ENCODE measurements at places on chromosomes 16 and 17.

DNA sequence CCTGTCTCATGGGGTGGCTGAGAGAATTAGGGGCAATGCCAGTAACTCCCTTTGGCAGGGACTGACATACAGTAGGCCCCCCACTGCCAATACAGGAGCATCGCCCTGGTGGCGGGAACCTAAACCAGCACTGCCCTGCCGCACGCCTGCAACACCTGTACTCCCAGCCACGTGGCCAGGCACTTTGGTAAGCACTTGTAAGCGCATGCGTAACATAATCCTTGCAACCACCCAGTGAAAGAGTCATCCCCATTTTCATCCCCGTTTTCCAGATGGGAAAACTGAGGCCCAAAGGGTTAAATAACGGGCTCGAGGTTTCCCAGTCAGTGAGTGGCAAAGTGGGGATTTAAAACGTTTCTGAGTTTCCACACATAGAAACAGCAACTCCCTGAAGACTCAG lies 17.5 kb downstream of the SCN4A start:
- no peak for DNase-seq

DNA sequence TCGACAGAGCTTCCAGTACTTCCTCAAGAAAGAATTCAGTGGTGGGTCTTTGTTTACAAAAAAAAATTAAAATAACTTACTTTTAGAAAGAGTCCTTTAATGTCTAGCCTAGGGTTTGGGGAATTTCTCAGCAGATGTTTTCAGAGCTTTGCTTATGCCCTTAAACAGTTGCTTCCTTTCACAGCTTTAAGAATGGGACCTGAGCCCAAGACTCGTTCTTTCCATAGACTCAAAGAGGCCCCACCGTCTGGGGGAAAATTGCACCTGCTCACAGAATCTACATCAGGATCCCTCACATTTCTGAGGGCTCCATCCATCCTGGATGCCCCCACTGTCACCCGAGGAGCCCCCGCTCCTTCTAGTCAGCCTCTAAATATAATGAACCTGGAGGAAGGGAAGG lies 60.0 kb downstream of the RGS9 start:
- no peak for DNase-seq

DNA sequence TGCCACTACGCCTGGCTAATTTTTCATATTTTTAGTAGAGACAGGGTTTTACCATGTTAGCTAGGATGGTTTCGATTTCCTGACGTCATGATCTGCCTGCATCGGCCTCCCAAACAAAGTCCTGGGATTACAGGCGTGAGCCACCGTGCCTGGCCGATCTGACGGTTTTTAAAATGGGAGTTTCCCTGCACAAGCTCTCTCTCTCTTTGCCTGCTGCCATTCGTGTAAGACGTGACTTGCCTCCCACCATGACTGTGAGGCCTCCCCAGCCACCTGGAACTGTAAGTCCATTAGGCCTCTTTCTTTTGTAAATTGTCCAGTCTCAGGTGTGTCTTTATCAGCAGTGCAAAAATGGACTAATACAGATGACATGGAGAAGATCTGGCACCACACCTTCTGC lies 4.7 kb upstream of the FLCN start:
- DNase-seq, result no peak

GRCh38 chr17:3959295-3959899 lies 4.8 kb downstream of the ATP2A3 start:
- no peak for DNase-seq

- DNase-seq, result no peak
Observed at GRCh38 chr16:50326835-50327465, 41.8 kb downstream of the BRD7 start.

GRCh38 chr16:19883966-19884485 lies 622 bp downstream of the GPRC5B start:
- no peak for DNase-seq

GRCh38 chr17:41434005-41434404 lies 6.8 kb downstream of the KRT38 start:
- DNase-seq, result no peak

DNA sequence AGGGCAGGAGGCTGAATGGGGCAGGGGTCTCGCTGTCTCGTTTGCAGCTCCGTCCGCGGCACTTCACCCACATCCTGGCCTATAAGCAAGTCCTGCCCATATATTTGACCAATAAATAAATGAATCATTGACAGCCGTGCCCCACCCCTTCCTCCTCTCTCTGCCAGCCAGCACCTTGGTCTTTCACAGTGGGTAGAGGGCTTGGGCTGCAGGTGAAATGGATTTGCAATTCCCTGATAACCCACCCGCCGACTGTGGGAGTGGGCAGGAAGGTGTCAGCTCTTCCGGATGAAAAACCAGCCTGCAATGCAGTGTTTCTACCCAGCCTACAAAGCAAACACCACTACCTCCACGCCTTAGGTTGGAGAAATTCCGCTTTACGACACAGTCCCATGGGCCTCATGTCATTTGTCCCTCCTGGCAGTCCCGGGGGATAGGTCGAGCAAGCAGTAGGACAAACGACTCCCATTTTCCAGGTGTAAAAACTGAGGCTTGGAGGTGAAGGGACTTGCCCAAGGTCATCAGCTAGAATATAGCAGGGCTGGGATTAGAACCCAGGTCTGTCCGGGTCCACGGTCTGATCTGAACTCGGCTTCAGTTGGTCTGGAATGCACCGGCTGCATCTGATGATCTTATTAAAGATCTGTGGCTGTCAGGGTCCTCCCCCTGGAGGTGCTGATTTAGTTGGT lies 79.0 kb downstream of the ABCC1 start:
- DNase-seq, result no peak

GRCh38 chr17:2982854-2983253 lies 80.6 kb downstream of the OR1D5 start:
- no peak for DNase-seq

DNA sequence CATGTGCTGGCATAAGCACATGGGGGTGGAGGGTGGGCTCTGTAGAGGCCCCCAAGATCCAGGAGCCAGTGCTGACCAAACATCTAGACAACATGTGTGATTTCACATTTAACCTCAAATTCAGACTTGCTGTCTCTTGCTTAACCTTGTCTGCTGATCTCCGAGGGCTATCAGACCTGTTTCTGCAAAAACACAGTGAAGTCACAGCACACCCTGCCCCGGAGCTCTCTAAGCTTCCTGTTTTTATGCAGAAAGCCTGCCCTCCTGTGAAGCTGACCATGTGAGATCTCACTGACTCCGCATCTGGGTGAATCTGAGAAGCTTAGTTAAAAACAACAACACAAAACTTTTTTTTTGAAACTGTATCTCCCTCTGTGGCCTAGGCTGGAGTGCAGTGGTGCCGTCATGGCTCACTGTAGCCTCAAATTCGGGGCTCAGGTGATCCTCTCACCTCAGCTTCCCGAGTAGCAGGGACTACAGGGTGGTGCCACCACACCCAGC lies 6.6 kb upstream of the DPEP2 start:
- DNase-seq, result no peak

- no peak for DNase-seq
Observed at GRCh38 chr17:80795754-80796153, 195.9 kb upstream of the CHMP6 start.

Data from NCI-H1436 treated with DMSO at 0.1 percent for 48 hours (cell line).